ENCODE measurements at places on chromosomes 13 and 19. TPM values are rescaled to one million over a fixed set of nuclear protein-coding genes. Genes with fewer than 3 reads are reported as not detected.

DNA sequence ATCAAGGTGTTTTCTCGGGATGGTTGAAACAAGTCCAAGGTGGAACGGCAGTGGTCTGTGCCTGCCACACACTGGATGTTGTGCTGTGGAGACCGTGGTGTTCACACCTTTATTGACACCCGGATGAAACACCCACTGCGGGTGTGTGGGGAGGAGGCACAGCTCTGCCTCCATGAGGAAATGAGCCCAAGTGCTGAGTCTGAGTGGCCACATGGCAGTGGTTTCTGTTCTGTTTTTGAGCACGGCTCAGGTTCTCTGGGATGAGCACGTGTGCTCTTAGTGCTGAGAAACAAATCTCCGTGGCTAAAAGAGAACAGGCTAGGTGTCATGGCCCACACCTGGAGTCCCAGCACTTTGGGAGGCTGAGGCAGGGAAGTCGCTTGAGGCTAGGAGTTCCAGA lies 29.5 kb downstream of the UPF1 start:
- peaks cover 25% of the 10 kb centered on the region for H3K4me1 ChIP-seq
- no peaks in the 10 kb centered on the region for H3K27me3 ChIP-seq
- H3K4me3 ChIP-seq = no peak overlapping the region
- H3K36me3 ChIP-seq = peaks cover 31% of the 10 kb centered on the region
- H3K27ac ChIP-seq = peak overlapping the region; percentile 66

BST2 gene
- total RNA-seq = 56.2 TPM

DNA sequence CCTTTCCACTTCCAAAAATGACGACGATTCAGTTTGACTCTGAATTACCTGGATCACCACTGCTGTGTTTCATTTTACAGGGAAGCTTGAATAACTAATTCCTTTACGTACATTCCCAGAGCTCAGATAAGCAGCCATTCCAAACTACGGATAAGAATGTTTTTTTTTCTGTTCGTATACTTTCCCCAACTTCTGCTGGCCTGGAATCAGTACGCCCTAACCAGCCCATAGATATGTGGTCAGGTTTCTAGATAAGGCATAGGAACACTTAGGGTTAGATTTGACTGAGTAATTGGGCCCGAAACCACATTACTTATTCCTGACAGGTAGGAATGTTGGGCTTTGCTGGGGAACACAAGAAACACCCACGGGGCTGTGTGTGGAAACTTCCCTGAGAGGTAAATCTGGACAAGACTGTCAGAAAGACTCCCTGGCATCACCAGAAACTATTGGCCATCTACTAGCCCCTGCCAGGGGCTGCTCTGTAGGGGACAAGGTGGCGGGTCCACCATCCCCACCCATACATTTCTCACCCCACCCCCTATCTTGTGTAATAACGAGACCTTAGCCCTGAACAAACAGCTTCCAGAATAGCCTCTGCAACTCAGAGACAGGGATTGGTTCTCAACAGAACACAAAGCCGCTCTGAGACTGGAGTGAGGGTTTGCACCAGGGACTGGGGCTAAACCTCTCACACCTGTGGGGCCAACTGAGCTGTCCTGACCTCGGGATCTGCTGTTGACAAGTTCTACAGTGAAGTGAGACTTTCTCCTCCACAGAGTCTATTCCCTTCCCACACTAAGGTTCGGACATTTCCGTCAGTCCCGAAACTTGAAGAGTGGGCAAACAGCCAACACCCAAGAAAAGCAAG lies 15.6 kb downstream of the RHPN2 start:
- H3K36me3 ChIP-seq = no peaks in the 10 kb centered on the region
- H3K27me3 ChIP-seq = no peaks in the 10 kb centered on the region
- no peak overlapping the region for H3K4me3 ChIP-seq
- no peaks in the 10 kb centered on the region for H3K4me1 ChIP-seq
- no peak overlapping the region for H3K27ac ChIP-seq

DNA sequence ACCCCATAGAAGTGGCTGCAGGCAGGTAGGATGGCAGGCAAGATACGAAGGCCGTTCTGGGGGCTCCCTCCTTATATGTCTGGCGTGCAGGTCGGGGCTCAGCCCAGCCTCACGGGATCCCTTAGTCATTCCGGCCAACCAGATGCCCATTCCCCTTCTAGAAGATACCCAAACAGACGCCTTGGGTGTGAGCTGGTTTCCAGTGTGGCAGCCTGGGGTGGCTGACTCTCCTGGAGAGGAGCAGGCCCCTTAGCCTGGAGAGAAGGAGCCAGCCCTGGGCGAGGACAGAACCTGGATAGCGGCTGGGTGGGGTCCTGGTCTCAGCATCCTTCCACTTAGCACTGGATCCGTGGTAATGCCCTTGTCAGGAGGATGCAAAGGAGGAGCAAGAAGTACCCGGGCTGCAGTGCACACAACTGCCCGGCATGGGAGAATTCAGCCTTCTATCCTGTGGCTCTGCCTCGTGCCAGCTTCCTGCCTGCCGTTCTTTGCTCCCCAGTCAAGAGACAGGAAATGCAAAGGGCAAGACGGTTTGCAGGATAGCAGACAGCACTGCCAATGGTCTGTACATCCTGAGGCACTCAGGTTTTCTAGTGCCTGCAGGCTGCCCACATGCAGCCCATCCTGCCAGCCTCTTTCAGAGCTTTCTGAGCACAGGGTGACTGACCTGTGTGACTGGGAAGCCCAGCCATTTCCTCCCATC lies 56.7 kb upstream of the WASF3 start:
- H3K36me3 ChIP-seq = no peaks in the 10 kb centered on the region
- H3K4me1 ChIP-seq = no peaks in the 10 kb centered on the region
- H3K27ac ChIP-seq = no peak overlapping the region
- H3K4me3 ChIP-seq = no peak overlapping the region
- no peaks in the 10 kb centered on the region for H3K27me3 ChIP-seq

ATP4B gene
- not detected for total RNA-seq

- no peaks in the 10 kb centered on the region for H3K36me3 ChIP-seq
- H3K4me1 ChIP-seq = peaks cover 60% of the 10 kb centered on the region
- H3K27ac ChIP-seq = peak overlapping the region; percentile 53
- H3K27me3 ChIP-seq = no peaks in the 10 kb centered on the region
Measured at GRCh38 chr19:15280915-15281683, 48.9 kb upstream of the EPHX3 start.

OR7A5 gene
- 0.15 TPM for total RNA-seq

DNA sequence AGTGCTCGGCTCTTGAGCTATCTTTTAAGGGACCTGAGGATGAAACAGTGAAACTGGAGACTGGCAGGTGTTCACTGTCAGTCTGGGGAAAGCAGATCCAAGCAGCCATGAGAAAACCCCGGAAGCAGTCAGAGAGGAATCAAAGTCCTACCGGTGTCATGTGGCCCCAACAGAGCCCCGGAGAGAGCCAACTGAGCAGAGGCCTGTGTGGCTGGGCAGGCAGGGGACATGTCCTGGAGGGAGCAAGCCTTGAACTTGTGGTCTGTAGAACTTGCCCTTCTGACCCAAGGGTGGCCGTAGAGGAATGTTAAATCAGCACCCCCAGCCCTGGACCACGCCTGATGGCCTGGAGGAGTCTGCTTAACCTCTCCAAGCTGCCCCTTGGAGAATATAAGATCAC lies 113.7 kb upstream of the ZNF507 start:
- H3K27me3 ChIP-seq = no peaks in the 10 kb centered on the region
- no peak overlapping the region for H3K27ac ChIP-seq
- H3K36me3 ChIP-seq = no peaks in the 10 kb centered on the region
- no peak for DNase-seq
- no peak overlapping the region for H3K4me3 ChIP-seq

DNA sequence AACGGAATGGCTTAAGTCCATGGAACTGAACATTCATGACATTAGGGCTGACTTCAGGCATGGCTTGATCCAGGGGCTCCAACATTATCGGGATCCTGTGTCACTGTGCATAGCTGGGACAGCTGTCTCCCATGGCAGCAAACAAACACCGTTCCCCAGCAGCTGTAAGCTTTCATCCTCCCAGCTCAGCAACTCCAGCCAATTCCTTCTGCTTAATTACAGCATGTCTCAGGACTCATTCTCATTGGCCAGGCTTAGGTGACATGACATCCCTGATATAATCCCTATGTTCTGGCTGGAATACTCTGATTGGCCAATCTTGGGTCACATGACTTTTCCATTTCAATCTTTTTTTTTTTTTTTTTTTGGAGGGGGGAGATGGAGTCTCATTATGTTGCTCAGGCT lies 10.9 kb upstream of the TLE5 start:
- H3K36me3 ChIP-seq = no peaks in the 10 kb centered on the region
- H3K4me3 ChIP-seq = no peak overlapping the region
- H3K27me3 ChIP-seq = no peaks in the 10 kb centered on the region
- no peak overlapping the region for H3K27ac ChIP-seq
- no peaks in the 10 kb centered on the region for H3K4me1 ChIP-seq

DNA sequence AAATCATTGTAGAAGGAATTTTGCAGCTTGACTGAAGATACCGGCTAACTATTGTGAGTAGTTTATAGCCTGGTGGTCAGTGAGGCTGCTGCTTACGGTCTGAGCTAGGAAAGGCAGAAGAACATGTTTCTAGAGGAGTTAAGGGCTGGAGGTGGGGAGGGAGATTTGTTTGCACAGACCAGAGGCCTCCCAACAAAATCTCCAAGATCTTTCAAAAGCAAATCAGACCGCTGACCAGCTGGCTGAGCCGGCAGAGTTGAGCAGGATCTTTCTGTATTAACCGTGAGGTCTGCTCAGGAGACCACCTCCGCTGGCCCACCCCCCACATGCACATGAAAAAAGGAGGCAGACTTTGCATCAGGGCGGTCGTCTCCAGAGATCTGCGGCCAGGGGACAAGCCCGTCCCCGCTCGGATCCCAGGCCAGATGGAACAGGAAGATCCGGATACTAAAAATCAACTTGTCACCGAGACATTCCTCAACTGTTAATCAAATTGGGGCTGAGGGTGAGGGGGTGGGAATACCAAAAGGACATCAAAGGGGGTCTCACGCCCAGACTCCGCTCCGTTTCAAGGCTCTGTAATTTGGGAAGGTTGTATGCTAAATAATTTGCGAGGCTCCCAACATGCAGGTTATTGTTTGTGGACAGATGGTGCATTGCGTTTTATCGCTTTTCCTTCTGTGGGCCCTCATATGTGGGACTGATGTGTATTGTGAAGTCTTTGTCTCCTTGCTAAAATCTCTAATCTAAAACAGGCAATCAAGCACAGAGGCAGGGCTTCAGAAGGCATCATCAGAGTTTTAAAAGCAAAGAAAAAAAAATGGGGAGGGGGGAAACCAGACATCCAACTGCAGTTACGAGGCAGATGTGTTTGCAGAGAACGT lies 319.0 kb downstream of the ZNF536 start:
- H3K27me3 ChIP-seq = no peaks in the 10 kb centered on the region
- DNase-seq = no peak
- H3K4me1 ChIP-seq = no peaks in the 10 kb centered on the region
- H3K36me3 ChIP-seq = no peaks in the 10 kb centered on the region
- no peak overlapping the region for H3K27ac ChIP-seq

DNA sequence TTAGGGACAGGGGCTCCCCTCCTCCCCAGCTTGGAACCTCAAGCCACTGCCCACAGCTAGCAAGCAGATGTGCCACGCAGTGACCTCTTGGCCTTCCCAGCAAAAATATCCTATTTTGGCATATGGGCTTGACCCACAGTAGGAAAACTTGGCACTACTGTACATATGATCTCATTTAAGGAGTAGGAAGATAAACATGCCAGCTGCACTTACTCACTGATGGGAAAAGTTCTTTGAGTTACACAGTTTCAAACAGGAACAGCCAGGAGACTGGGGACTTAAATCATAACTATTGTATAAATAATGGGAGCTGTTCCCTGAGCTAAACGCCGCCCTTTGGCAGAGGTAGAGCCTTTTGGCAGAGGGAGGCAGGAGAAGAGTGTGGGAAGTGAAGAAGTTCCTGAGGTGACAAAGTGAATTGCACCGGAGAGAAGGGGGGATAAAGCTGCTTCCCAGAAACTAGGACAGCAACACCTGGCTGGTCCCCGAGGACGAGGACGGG lies 6.1 kb downstream of the SACS start:
- no peak overlapping the region for H3K4me3 ChIP-seq
- no peak for DNase-seq
- no peaks in the 10 kb centered on the region for H3K36me3 ChIP-seq

SHANK1 gene
- total RNA-seq = not detected

DNA sequence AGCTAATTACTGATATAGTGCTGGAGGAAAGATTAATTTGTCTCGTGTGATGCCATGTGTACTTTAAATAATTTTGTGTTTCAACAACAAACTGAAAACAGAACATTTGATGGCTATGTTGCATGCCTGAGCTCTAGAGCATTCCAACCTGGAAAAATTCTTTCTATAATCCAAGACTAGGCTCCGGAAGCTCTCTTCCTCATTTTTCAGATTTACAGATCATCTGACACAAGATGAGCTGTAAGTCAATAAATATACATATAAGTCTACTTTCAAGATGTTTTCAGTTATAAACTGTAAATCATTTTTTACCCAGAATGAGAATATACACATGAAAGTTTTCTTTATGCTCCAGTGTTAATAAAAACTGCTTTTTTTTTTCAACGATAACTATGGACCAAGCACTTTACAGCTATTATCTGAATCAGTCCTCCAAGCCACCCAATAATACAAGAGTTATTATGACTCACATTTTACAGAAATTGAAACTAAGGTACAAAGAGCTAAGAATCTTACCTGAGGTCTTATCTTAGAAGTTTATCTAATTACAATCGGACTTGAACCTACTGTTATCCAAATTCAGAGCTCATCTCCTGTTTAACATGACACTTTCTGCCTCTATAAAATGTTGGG lies 6.4 kb upstream of the FOXO1 start:
- no peak for DNase-seq
- H3K27me3 ChIP-seq = no peaks in the 10 kb centered on the region

GRCh38 chr13:84377106-84377505 lies 494.8 kb upstream of the SLITRK1 start:
- H3K4me1 ChIP-seq = no peaks in the 10 kb centered on the region
- no peak overlapping the region for H3K27ac ChIP-seq
- no peaks in the 10 kb centered on the region for H3K27me3 ChIP-seq
- no peak for DNase-seq

GRCh38 chr13:33859691-33860303 lies 41.8 kb downstream of the RFC3 start:
- DNase-seq = peak; percentile 74
- H3K4me1 ChIP-seq = peaks cover 90% of the 10 kb centered on the region
- no peaks in the 10 kb centered on the region for H3K27me3 ChIP-seq

LRRC25 gene
- 2.2 TPM for total RNA-seq

ZNF555 gene
- total RNA-seq = 1.4 TPM

DNA sequence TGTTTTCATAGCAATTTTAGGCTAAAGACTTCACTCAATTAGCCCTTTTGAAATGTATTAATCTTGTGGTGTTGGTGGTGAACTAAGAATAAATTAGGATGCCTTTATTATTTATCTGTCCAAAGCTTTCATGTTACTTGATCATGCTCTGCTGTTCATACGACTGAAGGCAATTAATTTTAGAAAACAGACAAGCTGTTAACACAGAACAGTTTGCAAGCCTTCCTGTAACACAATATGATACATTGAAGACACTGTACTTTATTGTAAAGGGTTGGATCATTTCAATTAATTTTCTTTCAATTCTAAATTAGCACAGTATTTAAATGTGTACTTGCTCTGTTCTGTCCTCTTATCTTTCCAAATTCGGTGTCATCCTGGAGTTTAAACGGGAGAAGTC lies 794.3 kb upstream of the MIR17HG start:
- DNase-seq = no peak
- no peak overlapping the region for H3K27ac ChIP-seq
- H3K4me1 ChIP-seq = no peaks in the 10 kb centered on the region

All from Karpas-422 (cell line).